ENCODE measurements at places on chromosomes 1 and 21.

GRCh38 chr1:159889821-159890252 lies 10.1 kb downstream of the CFAP45 start:
- peak; percentile 85 for DNase-seq

GRCh38 chr1:30106125-30106524 lies 617.3 kb downstream of the MATN1 start:
- DNase-seq, result no peak

- DNase-seq, result no peak
These were observed 2.5 kb downstream of the KRTAP10-4 start for GRCh38 chr21:44576025-44576420.

- no peak for DNase-seq
These were observed 48.9 kb downstream of the TMEM53 start for GRCh38 chr1:44625348-44625747.

- no peak for DNase-seq
These were observed 70.9 kb downstream of the ERI3 start for GRCh38 chr1:44284184-44284583.

- DNase-seq, result no peak
These were observed 26.2 kb downstream of the ITPKB start for GRCh38 chr1:226712742-226713419.

GRCh38 chr1:85330711-85331290 lies 54.4 kb upstream of the BCL10 start:
- peak; percentile 11 for DNase-seq

DNA sequence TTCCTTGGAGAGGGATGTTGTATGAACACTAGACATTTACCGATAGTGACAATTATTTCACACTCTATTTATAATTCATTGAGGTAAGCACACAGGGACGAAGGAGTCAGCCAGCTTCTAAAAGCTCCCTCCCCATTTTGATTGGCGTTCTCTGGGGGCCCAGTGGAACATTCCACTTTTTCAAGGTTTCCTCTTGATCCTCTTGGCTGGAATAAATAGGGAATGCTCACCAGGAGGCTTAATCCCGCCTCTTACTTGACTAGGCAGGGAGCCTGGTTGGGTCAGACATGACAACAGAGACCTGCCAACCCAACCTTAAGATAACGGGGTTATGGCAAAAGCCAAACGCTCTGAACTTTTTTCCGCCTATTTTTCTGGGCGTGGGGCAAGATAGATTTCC lies 974 bp downstream of the ACTN2 start:
- no peak for DNase-seq

- no peak for DNase-seq
These were observed 71.7 kb downstream of the SH3GLB1 start for GRCh38 chr1:86776108-86776507.

GRCh38 chr1:8875216-8875861 lies 3.1 kb downstream of the ENO1 start:
- peak; percentile 6 for DNase-seq

DNA sequence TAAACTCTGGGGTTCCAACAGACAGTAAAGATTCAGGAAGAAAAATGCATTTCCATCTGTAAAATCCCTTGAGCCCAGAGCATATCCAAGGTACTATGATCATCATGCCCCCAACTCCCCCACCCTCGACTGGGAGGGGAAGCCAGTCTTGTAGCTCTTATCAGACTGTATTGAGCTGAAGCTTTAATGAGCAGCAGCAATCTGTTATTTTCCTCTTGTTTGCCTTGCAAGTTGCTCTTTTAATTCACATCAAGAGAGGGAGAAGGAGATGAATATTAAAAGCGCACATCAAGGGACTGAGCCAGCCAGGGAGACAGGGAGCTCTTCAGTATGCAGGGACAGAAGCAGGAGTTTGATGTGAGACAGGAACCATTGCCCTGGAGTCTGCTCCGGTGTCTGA lies 52.5 kb upstream of the KCNA3 start:
- no peak for DNase-seq

DNA sequence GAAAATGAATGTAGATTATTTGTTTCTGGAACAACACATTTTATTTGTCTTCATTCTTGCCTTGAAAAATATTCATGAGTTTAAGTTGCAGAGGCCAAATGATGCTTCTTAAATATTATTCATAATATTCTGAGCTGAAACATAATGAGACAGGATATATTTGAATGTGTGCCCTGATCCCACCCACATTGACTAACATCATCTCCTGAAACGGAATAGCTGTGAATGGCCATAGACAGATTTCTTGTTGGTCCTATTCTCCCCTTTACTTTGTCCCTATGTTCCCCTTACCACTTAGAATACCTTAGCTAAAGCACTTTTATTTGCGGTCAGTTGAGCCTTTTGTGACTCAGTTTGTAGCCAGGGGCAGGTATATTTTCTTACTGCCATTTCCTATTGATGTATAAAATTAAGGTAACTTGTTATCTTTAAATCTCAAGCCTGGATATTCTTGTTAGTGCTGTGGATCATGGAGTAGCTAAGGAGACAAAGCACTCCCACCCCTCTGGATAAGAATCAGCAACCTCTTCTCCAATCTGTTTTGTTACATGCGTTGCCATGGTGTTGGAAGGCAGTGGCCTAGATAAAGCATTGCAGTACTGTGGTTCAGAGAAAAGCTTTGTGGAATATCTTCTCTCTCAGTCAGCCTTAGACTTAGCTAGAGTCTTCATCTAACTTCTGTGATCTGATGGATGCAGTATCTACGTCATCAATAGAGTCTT lies 478.5 kb upstream of the DEPDC1 start:
- no peak for DNase-seq

- no peak for DNase-seq
These were observed 15.3 kb downstream of the CLDN14 start for GRCh38 chr21:36464590-36464989.

DNA sequence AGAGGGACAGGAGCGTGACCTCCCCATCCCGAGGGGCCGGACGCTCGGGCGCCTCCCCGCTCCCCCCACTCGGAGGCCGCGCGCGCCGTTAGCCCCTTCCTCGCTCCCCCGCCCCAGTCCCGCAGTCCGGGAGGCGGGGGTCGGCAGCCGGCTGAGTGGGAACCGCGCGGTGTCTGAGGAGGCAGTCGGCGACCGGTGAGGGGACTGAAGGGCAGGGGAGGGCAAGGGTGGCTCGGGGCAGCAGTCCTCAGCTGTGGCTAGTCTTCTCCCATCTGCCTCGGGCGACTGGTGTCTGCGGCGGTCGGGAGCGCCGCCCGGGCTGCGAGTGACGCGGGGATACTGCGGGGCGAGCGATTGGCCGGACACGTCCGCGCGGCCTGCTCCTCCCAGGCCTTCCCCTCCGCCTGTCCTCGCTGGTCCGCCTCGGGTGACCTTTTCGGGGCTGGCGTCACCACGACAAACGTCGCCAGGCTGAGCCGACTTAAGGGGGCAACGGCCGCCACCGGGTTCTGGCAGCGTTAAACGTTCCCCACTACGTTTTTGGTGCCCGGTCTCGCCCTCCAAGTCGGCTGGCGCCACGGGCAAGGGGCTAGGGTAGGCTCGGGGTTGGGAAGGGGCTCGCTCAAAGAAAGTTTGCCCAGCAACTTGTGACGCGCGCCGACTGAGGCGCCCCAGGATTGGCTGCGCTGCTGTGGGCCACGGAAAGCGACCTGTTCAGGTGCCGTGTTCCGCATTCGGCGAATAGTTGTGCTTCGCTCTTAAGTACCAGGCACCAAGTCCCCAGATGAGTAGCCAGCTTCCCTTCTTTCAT lies 538 bp downstream of the ZNF672 start:
- peak; percentile 79 for DNase-seq

GRCh38 chr1:92884195-92884594 lies 52.4 kb downstream of the RPL5 start:
- DNase-seq, result no peak

DNA sequence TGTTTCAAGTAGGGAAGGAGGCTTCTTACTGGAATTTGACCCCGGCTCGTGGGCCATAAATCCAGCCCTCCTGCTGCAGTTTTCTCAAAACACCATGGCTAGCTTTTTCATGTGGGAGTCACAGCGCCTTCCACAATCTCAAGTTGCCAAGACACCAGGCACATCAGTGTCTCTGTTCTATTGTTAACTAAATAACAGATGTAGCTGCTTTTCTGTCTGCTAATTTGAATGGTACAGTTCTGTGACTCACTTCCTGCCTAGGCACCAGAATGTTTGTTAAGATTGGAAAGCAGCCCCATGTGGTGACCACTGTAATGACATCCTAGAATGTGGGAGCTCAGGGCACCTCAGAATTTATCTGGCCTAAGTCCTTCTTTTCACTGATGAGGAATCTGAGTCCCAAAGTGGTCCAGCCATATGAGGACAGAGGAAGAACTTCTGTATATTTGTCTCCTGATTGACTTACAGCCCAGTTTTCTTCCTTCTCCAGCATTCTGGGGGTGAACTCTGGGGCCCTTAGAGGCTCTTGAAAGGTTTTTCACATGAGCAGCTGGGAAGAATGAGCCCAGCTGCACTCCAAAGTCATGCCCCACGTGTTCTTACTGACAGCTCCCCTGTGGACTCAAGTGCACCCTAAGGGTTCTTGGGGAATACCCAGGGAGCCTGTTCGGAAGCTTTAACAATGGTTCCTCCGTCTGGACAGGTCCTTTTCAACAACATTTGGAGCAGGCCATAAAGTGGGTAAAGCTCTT lies 27.5 kb downstream of the TRIM45 start:
- peak; percentile 66 for DNase-seq

- DNase-seq, result no peak
These were observed 64.9 kb downstream of the MEF2D start for GRCh38 chr1:156435545-156436140.

GRCh38 chr1:214718724-214719123 lies 115.7 kb downstream of the CENPF start:
- DNase-seq, result no peak

- no peak for DNase-seq
These were observed 59.8 kb downstream of the GLIS1 start for GRCh38 chr1:53678938-53679825.

GRCh38 chr1:29305943-29306342 lies 69.6 kb downstream of the PTPRU start:
- DNase-seq, result no peak

GRCh38 chr1:232302376-232303221 lies 327.3 kb downstream of the SIPA1L2 start:
- DNase-seq, result no peak

DNA sequence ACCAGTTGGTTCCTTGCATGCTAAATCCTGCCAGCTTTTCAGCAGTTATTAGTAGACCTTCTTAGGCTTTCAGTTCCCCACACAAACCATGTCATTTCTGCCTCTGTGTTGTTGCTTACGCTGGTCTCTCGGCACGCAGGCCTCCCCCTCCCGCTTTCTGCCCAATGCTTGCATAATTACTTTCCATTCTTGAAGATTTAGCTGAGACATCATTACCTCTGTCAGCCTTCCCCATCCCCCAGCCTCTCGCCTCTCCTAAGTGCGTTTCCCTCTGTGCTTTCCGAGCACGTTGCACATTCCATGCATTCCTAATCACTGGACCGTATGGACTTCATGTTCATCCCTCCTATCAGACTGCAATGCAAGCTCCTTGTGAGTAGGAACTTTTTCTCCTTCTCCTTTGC lies 26.8 kb downstream of the TSHB start:
- DNase-seq, result no peak

GRCh38 chr1:162019446-162019845 lies 4.2 kb downstream of the OLFML2B start:
- DNase-seq, result no peak

GRCh38 chr1:30061292-30062220 lies 661.8 kb downstream of the MATN1 start:
- no peak for DNase-seq

GRCh38 chr1:221089803-221090202 lies 210.6 kb downstream of the HLX start:
- no peak for DNase-seq

- DNase-seq, result no peak
These were observed 314.9 kb downstream of the KIF26B start for GRCh38 chr1:245469734-245470133.

DNA sequence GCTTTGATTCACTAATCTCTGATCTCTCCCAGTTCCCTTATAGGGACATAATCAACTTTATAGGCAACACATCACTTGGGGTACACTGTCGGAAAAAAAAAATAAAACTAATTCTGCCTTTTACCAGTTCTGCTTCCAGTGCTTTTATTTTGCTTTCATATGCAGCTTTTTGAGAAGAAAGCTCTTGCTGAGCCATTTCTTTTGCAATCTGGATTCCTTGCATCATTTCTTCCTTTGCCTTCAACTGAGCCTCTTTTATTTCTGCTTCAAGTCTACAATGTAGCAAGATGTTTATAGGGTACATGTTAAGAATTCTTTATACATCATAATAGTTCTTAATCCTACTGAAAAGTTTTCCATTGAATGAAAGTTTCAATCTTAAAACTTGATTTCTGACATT lies 30.6 kb downstream of the KIF14 start:
- no peak for DNase-seq

GRCh38 chr1:50181027-50181663 lies 72.4 kb downstream of the ELAVL4 start:
- no peak for DNase-seq

DNA sequence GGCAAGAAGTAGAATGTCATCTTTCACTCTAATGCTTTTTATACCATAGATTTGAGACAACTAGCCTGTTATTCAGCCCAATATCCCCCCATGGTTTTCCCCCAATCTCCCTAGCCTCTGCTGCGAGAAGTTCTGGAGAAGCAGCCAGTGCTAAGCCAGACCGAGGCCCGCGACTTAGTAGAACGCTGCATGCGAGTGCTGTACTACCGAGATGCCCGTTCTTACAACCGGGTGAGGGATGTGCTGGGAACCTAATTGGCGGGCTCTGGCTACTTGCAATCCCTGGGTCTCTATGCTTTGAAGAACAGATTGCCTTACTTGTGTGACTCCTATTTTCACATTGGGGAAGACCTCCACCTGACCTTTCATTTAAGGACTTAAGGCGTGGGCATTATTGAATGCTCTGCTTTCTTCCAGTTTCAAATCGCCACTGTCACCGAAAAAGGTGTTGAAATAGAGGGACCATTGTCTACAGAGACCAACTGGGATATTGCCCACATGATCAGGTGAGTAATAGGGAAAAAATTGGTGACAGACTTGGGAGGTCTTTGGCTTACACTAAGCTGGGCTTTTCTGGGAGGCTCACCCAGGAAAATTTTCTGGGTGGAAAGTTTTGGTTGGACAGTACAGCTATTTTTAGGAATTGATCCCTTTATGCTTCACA lies 1.9 kb downstream of the PSMB4 start:
- DNase-seq, result no peak

DNA sequence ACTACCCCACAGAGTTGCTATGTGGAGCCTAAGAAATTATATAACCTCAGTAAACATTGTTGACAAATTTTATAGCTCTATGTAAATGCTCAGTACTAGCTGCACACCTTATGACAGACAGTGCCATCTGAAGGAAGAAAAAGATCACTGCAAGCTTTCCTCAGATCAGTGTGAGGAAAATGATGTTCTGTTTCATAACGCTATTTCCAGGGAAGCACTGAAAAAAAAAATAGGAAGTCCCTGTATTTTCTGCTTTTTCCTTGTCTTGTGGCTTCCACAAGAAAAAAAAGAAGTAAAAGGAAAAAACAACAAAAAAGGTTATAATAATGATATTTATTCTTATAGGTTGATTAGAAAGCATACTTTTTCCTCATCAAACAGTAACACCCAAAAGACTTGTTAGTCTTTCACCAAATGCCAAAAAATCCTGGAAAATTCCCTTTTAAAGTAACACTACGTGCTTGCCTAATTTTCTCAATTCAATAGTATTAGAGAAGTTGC lies 23.2 kb downstream of the LYST start:
- peak; percentile 66 for DNase-seq

GRCh38 chr1:236888126-236888525 lies 93.0 kb downstream of the MTR start:
- DNase-seq, result no peak

- DNase-seq, result no peak
These were observed 50.3 kb upstream of the ARTN start for GRCh38 chr1:43883321-43883720.

- no peak for DNase-seq
These were observed 8.5 kb downstream of the CGN start for GRCh38 chr1:151519667-151520066.

Data from Kasumi-1 (cell line).